ENCODE measurements at places on chromosomes 11 and 22. TPM values are rescaled to one million over a fixed set of nuclear protein-coding genes. Genes with fewer than 3 reads are reported as not detected.

DNA sequence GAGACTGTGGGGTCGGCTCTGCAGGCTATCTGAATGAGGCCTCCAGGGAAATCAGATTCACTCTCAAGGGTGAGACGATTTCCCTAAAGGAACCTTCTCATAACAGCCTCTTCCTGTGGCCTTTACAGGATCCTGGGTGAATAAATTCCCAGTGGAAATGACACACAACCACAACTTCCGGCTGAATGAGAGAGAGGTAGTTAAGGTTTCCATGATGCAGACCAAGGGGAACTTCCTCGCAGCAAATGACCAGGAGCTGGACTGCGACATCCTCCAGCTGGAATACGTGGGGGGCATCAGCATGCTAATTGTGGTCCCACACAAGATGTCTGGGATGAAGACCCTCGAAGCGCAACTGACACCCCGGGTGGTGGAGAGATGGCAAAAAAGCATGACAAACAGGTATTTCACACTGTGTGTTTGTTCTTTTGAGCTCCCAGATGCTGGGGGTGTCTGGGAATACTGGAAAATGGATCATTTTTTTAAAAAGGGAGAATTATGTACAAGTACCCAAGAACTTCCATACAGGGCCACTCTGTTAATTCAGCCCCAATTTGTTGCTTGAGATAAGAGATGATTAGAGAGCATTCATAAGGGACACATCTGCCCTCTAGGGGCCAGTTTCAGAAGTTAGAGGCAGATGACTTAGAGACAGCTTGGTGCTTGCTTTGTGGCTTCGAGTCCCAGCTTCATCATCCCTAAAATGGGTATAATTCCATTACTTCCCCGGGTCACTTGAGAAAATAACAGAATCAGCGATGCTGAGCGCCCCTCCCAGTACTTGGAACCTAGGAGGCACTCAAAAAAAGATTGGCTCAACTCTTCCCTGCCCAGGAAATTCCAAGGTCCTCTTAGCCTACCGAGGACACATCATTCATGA lies 10.2 kb downstream of the SERPIND1 start:
- DNase-seq, result peak; percentile 81

DNA sequence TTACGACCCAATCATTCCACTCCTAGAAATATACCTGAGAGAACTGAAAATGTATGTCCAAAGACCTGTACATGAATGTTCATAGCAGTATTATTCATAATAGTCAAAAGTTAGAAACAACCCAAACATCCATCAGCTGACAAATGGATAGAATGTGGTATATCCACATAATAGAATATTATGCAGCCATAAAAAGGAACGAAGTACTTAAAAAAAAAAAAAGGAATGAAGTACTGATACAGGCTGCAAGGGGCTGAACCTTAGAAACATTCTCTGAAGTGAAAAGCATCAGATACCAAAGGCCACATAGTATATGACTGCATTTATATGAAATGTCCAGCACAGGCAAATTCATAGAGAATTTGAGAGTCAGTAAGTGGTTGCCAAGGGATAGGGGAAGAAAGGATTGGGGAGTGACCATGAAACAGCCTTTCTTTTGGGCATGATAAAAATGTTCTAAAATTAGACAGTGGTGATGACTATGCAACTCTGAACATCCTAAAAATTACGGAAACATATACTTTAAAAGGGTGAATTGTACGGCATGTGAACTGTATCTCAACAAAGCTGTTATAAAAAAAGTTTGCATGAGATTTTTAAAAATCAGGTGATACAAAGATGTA lies 1.8 kb downstream of the TPST2 start:
- no peak for DNase-seq

DNA sequence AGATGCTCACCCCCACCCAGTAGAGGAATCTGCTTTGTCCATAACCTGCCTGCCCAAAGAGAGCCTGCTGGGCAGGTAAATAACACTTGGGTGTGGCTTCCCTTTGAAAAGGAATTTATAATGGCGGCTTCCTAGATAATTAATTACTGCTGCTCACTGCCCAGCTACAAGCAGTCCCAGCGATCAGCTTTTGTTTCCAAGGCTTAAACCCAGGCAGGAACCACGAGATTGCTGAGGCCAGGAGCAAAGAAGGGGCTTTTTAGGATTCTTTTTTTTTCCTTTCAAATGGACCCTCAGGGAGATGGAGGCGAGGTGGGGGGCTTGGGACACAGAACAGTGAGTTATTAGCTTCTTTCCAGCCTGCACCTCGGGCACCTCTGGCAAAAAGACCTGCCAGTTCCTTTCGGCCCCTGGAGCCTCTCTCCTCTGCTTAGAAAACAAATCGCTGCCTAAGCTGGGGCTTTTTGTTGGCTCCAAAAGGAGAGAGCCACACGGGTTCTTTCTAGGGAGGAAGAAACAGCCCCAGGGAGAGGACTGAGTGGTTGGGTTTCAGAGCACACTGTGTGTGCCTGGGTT lies 107.2 kb downstream of the TSPAN18 start:
- DNase-seq, result peak; percentile 58

GRCh38 chr11:86623736-86624135 lies 48.7 kb downstream of the ME3 start:
- DNase-seq, result no peak

DNA sequence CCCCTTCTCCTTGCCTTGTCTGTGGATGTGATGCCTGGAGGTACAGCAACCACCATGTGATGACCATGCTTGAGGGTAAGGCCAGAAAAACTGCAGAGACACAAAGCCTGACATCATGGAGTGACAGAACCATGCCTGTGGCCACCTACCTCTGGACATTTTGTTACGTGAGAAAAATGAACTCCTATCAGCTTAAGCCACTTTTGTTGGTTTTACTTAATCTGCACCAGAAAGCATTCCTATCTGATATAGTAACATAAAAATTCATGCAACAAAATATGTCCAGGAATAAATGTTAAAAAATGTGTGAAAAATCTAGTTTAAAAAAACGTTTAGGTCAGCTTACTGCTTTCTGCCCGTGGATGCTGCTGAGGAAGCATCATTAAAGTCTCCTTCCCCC lies 42.6 kb upstream of the P4HA3 start:
- DNase-seq, result no peak

Gene TRIM48
- 0.43 TPM for total RNA-seq
